Kidney tubule cell (primary cell): ENCODE measurements at places on chromosomes 7 and 10.
A peak's percentile ranks its signal among the peaks of the same experiment; 100 is the strongest.

DNA sequence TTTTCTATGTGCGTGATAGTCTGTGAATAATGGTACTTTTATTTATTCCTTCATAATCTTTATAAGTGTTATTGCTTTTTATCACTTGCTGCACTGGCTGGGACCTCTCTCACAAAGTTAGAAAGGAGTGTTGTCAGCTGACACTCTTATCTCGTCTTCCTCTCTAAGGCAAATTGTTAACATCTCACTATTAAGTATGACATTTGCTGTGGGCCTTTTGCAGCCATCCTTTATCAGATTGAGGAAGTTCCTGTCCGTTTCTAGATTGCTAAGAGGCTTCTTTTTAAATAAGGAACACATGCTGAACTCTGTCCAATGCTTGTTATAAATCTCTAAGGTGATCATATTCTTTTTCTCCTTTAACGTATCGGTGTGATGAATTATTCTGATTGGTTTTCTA lies 27.4 kb upstream of the DIP2C start:
- no peak for DNase-seq

DNA sequence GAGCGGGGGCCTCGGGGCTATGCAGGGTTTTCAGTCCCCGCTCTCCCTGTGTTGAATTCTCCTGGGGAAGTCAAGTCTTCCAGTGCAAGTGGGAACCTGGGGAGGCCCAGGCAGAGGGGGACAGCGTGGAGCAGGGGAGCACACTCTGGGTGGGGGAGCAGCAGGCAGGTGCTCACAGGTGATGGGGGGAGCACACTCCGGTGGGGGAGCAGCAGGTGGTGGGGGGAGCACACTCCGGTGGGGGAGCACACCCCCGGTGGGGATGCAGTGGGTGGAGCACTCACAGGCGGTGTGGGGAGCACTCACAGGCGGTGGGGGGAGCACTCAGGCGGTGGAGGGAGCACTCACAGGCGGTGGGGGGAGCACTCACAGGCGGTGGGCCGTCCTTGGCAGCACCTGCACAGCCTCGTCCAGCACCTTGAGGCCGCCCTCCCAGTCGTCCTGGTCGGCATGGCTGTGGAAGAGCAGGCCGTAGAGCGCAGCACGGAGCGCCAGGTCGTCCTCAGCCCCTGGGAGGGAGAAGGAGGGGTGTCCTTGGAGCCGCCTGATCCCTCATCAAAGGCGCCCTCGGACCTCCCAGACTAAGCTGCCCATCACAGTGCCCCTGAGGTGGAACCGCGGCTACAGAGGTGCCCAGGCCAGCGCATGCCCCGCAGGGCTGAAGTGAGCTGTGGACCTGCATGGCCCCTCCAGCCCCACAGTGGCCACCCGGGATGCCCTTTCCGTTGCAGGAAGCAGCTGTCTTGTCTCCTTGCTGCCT lies 56.7 kb downstream of the CFAP46 start:
- DNase-seq: no peak

GRCh38 chr7:52669031-52669430 lies 366.4 kb upstream of the POM121L12 start:
- no peak for DNase-seq

DNA sequence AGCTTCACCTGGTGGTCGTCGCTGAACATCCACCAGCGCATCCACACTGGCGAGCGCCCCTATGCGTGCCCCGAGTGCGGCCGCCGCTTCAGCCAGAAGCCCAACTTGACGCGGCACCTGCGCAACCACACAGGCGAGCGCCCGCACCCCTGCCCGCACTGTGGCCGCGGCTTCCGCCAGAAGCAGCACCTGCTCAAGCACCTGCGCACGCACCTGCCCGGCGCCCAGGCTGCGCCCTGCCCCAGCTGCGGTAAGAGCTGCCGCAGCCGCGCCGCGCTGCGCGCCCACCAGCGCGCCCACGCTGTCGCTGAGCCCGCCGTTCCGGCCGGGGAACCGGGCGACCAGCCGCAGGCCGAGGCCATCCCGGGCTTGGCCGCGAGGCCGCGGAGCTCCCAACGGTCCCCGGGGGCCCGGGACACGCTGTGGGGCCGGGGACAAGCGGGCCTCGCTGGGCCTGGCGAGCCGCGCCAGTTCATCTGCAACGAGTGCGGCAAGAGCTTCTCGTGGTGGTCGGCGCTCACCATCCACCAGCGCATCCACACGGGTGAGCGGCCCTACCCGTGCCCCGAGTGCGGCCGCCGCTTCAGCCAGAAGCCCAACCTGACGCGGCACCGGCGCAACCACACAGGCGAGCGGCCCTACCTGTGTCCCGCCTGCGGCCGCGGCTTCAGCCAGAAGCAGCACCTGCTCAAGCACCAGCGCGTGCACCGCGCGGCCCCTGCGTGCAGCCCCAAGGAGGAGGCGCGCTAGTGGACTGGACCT lies 18.4 kb downstream of the ZNF775 start:
- DNase-seq: no peak

DNA sequence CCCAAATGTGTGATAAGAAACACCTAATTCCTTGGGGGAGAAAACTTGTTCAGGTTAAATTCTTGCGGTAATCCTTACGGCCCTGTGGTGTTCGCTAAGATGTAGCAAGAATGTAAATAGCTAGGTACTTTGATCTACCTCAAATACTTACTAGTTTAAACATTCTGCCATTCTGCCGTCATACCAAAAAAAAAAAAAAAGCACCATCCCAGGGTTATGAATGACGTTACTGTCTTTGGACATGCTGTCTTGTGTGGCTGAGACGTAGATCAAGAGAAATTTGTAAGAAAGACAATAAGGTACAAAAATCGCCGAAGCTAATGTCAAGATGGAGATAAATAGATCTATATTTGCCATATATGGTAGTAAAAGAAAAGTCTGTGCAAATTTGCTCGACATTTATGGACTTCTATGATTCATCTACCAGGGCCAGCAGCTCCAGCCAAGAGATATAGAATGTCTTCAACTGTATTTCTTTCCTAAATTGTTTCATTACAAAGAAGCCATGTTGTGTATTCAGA lies 195.6 kb downstream of the CUX1 start:
- no peak for DNase-seq

GRCh38 chr7:28808796-28809533 lies 149.2 kb downstream of the TRIL start:
- peak; percentile 46 for DNase-seq

GRCh38 chr10:13950543-13950939 lies 363.8 kb downstream of the PRPF18 start:
- DNase-seq: peak; percentile 12

DNA sequence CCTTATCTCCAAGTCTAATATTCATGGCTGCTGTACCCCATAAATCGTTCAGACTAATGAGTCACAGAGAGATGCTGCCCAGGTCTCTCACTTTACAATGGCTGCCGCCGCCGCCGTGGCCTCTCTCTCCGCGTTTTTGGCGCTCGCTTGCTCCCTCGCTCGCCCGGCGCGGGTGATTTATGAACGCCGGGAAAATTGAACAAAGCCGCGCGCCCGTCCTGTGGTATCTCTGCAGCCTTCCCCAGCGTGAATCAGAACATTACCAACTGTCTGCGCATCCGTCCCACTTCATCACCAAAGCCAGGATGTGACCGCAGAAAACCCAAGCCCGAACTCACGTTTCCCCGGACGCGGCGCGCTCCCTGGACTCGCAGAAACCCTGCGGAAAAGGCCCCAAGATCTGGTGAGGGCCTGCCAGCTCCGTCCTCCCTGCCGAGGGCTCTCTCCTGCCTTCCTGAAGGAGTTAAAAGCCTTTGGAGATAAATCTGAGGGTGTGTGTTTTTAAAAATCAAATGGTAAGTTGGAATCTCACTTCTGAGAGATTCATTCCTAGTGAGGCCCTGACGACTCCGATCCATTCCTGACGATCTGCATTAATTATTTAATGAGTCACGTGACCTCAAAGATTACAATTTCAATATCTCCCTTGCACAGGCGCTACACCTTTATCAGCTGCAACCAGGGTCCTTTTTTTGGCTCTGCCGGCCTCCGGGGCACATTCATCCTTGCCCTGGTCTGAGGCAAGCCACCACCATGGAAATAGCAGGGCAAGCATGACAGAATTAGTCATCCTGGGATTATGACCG lies 6.3 kb downstream of the HOXA4 start:
- peak; percentile 96 for DNase-seq

DNA sequence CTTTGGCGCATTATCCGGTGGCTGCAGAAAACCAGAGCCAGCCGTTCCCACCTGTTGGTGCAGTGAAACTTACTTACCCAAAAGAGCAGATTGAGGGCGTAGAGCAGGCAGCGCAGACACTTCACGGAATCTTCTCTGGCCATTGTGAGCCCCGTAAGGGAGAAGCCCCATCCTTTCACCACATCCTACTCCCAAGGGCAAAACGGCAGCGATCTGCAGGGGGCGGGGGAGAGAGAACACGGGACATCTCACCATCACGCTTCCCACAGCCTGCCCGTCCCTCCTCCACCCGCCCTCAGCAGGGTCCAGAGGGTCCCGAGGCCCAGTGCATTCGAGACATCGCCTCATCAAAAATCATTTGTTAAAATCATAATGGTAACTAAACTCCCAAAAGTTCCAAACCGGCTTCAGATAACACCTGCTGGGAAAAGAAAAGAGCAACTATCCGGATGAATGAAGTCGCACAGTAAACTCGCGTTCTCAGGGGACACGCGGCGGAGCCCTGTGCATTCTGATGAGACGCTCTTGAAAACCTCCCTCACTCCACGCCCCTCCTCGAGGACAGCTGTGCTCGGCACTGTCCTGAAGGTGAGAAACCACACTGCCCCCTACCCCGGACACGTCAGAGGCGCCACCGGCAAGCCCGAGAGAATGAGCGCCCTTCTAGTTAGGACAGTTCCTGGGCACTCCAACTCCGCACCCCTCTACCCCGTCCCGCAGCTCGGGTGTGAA lies 1.2 kb downstream of the TSPAN12 start:
- peak; percentile 59 for DNase-seq

- DNase-seq: no peak
These were observed 15.9 kb downstream of the ZNF3 start for GRCh38 chr7:100065452-100066186.

- no peak for DNase-seq
These were observed 18.6 kb upstream of the GTPBP4 start for GRCh38 chr10:969473-970150.

GRCh38 chr7:84085147-84085546 lies 109.4 kb downstream of the SEMA3A start:
- no peak for DNase-seq

GRCh38 chr7:17679458-17679857 lies 260.8 kb downstream of the SNX13 start:
- DNase-seq: peak; percentile 32

- DNase-seq: peak; percentile 89
These were observed 118.1 kb downstream of the PRKCQ start for GRCh38 chr10:6461961-6462360.

- no peak for DNase-seq
These were observed 8.9 kb upstream of the GPER1 start for GRCh38 chr7:1078985-1079384.

GRCh38 chr10:5477948-5478693 lies 21.2 kb downstream of the CALML5 start:
- DNase-seq: no peak

GRCh38 chr10:90930971-90931871 lies 10.3 kb upstream of the ANKRD1 start:
- peak; percentile 57 for DNase-seq

GRCh38 chr10:7272008-7272407 lies 138.8 kb downstream of the SFMBT2 start:
- no peak for DNase-seq

DNA sequence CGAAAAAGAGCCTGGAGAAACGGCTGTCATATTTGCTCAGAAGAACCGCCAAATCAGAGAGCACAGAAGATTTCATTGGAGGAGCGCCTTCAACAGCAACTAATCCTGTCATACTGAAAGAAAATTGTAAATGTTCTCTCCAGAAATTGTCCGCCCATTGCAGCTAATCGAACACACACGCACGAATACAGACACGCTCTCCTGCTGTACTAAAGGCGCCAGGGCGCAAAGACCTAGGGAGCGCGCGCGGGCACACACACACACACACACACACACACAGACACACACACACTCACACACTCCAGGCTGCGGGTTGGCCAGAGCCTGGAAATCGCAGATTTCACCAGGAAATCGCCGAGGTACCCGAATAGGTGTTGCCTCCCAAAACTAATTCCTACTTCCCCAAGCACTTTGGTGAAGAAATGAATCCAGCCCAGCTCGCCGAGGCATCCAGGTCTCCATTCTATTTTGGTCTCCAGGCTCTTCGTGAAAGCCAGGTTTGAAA lies at the start of gene CHRM2:
TSS of gene CHRM2 (plus strand) at position 157 of the 505 bp plus-strand sequence. CDS start 146,214 bp downstream, outside the sequence.
- no peak for DNase-seq

DNA sequence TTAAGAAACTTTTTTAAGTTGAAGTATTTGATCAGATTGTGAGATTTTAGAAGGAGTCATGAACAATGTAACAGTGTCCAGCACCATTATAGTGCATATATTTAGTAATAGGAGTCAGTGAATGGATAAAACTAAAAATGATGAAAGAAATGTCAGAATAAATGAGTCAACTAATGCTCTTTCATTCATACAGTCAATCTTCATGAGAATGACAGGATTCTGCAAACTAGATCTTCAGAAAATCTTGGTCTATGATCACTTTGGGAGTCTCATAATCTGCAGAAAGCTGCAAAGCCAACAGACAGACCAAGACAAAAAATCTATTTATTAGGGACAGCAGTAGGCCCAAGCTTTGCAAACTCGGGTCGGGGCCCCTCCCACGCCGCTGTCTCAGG lies 710 bp downstream of the RNLS start:
- no peak for DNase-seq

GRCh38 chr7:100602889-100603725 lies 944 bp downstream of the PCOLCE start:
- no peak for DNase-seq

DNA sequence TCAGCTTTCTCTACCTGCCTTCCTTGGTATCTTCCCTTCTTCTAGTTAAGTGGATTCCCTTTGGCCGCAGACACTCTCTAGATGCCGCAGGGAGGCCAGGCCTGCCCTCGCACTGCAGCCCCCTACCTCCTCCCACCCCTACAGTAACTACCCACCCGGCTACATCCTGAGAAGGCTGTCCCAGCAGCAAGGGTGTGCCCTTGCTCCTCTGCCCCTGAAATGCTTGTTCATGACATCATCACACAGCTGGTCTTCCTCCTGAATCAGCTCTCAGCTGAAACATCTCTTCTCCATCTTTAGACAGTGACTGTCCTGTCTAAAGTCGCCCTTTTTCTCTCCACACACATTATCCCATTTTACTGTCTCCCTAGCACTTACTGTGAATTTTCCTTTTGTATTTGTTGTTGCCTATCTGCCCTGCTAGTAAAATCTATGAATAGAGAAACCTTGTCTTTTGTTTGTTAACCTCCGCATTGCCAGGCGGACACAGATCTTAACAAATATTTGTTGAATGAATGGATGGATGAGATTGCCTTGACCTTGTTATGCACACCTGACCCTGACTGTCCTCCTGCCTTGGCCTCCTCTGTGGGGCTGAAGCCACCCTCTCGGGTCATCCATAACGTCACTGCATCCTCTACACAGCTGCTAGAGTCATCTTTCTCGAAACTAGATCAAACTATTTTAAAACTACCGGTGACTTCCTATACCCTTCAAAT lies 108.9 kb upstream of the GATA3 start:
- DNase-seq: peak; percentile 19

GRCh38 chr7:23074443-23075261 lies 30.9 kb upstream of the KLHL7 start:
- no peak for DNase-seq
